ENCODE measurements at places on chromosomes 5 and 9. TPM values are rescaled to one million over a fixed set of nuclear protein-coding genes. Genes with fewer than 3 reads are reported as not detected.

Gene PCDHB6
- total RNA-seq: 0.16 TPM

Gene ADAMTS16
- not detected for total RNA-seq

Gene BSPRY
- total RNA-seq: 37.6 TPM

Gene ARID3C
- total RNA-seq: not detected

Gene WDR55
- total RNA-seq: 19.7 TPM

Gene FOXD4L5
- total RNA-seq: not detected

Gene INSL6
- not detected for total RNA-seq

Gene HTR4
- total RNA-seq: 0.08 TPM

Gene TMEM171
- total RNA-seq: 6.3 TPM

Gene FAXDC2
- 2.9 TPM for total RNA-seq

Gene BTNL3
- not detected for total RNA-seq

Gene SPACA9
- 11.2 TPM for total RNA-seq

Gene SPINK6
- 2.9 TPM for total RNA-seq

Gene THBS4
- total RNA-seq: 0.16 TPM

Gene GLRA1
- total RNA-seq: not detected

Gene INSYN2B
- not detected for total RNA-seq

Gene LHFPL2
- 3.7 TPM for total RNA-seq

Gene VCAN
- total RNA-seq: 3.1 TPM

Gene DOCK8
- total RNA-seq: 11.4 TPM

Gene GABRP
- total RNA-seq: 6.4 TPM

Gene THG1L
- total RNA-seq: 10.6 TPM

Gene GDF9
- total RNA-seq: 0.36 TPM

Gene NUTM2F
- total RNA-seq: not detected

Gene GPR151
- total RNA-seq: not detected

Gene INSL4
- total RNA-seq: not detected

Gene ADAMTSL2
- 0.88 TPM for total RNA-seq

Gene PITX1
- 689 TPM for total RNA-seq

Gene SLC34A3
- total RNA-seq: 0.68 TPM

Gene WDR38
- total RNA-seq: not detected

Gene MYMK
- total RNA-seq: not detected

Gene KCNV2
- total RNA-seq: not detected

Gene NUDT2
- total RNA-seq: 19.9 TPM

Gene DBN1
- 27.2 TPM for total RNA-seq

Gene PALM2AKAP2
- 0.88 TPM for total RNA-seq

Gene AMACR
- 13.5 TPM for total RNA-seq

Gene GOLM1
- 3.7 TPM for total RNA-seq

Gene TBCA
- 132 TPM for total RNA-seq

All from esophagus mucosa (tissue), 1 donor.